AG20443 (cell line): ENCODE measurements at places on chromosomes 3 and 15.

DNA sequence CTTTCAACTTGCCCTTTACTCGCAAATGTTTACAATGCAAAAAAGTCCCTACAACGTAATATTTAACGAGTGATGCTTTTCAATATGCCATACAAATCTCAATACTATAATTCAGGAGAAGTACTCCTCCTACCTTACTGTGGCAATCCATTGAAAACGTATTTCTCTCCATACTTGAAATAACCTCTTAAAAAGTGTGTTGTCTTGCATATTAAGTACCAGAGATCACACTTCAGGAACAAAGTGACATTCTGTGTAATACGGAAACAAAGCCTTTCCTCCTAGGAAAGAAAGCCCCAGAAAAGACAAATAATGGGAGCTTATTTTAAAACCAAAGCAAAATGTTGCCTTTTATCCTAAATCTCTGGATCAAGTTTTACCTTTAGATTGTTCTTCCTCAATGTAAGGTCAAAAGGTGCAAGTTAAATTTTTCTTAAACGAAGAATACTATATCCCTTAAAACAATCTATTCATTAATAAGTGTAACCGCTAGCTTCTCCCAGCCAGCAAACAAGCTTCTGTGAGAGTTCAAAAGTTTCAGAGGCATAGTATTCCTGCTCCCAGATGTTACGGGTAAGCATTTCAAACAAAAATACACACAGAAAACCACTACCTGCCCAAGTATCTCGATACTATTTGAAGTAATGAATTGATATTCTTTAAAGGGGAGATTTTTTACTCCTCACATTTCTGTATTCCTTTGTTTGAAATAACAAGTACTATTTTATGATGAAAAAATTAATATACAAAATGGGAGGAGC, 1.7 kb downstream of the TJP1 start:
- no peak for DNase-seq

DNA sequence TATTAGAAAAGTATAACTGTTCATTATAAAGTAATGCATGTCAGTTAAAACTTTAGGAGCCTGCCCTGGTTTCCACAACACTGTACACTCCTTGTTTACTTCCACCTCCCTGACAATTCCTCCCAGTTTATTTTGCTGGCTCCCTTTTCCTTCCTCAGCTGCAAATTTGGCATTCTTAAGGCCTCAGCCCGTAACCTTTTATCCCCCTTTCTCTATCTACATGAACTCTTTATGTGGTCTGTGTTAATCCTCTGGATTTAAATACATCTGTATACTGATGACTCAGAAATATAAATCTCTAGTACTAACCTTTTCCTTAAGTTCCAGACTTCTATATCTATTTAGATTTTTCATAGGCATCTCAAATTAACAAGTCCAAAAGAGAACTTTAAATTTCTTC, 143.6 kb downstream of the OTOL1 start:
- DNase-seq, result no peak

DNA sequence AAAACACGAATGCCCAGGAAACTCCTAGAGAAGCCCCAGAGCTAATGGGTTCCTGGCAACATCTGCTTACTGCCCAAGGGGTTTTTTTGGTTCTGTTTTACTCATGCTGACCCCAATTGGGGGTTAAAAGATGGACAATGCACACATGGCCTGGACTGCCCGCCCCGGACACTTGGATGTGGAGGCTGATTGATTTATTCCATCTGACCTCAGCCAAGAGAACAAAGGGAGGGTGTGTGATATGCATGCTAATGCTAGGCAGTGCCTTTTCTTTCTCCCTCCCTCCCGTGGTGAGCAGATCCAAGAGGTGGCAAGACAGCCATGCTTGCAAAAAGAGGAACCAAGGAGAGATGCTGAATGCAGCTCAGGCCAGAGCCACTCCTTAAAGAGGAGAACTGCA, 3.3 kb upstream of the LRTM1 start:
- DNase-seq, result no peak

DNA sequence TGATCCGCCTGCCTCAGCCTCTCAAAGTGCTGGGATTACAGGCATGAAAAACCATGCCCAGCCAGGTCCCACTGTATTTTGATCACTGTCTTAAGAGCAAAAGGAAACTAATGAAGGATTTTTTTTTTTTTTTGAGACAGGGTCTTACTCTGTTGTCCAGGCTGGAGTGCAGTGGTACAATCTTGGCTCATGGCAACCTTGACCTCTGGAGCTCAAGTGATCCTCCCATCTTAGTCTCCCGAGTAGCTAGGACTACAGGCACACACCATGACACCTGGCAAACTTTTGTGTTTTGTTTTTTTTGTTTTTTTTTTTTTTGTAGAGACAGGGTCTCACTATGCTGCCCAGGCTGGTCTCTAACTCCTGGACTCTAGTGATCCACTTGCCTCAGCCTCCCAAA, 6.4 kb downstream of the EMC3 start:
- DNase-seq, result no peak

GRCh38 chr3:46615050-46615775, 2.9 kb downstream of the FAM240A start:
- DNase-seq, result no peak

DNA sequence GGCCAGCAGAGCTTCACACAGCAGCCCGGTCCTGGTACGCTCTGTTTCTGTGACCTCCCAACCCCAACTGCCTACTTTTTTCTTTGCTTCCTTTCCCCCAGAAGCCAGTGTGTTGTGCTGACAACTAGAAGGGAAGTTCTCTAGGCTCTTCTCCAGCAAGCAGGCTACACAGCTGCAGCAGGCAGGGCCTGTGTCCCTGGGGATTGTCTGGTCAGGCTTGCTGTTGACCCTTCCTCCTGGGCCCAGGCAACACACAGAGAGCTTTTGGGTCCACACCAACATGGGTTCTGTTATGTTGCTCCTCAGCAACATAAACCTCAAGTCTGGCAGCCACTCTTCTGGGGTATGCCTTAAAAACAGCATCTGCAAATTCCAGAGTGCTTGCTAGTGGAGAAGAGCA, 36.2 kb upstream of the TSPAN3 start:
- peak; percentile 30 for DNase-seq

DNA sequence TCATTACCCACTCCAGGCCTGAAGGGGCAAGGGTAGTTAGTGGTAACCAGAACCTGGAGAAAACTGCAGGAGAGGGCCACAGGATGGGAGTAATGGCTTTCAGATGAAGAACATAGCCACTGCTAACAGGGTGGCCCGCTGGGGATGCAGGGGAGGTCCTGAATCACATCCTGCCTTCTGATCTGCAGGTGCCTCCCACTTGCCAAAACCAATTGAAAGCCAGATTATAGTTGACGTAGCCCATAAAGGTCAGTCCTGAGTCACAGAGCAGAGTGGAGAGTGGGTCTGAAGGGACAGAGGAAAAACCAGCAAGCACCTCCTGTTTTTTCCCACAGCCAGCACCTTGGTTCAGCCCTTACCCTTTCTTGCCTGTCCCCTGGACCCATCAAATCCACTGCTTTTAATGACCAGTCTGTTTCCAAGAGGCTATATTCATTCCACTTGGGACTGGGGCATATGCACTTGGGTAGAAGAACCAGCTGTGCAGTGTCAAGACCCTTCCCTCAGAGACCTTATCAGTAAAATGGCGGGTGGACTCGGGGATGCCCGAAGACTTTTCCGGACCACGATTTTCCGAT, 646 bp upstream of the SLC35G2 start:
- peak; percentile 73 for DNase-seq
